CD4-positive, alpha-beta T cell (primary cell): ENCODE measurements at places on chromosomes 11 and 22. TPM values are rescaled to one million over a fixed set of nuclear protein-coding genes. Genes with fewer than 3 reads are reported as not detected.

DCHS1 gene
- 9.7 TPM for total RNA-seq

DNA sequence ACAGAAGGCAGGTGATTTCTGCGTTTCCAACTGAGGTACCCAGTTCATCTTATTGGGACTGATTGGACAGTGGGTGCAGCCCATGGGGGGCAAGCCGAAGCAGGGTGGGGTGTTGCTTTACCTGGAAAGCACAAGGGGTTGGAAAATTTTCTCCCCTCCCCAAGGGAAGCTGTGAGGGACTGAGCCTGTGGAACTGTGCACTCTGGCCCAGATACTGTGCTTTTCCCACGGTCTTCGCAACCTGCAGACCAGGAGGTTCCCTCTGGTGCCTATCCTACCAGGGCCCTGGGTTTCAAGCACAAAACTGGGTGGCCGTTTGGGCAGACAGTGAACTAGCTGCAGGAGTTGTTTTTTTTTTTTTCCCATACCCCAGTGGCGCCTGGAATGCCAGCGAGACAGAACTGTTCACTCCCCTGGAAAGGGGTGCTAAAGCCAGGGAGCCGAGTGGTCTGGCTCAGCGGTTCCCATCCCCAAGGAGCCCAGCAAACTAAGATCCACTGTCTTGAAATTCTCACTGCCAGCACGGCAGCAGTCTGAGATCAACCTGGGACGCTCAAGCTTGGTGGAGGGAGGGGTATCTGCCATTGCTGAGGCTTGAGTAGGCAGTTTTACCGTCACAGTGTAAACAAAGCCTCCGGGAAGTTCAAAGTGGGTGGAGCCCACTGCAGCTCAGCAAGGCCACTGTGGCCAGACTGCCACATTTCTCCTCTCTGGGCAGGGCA, 97.2 kb downstream of the JRKL start:
- H3K4me1 ChIP-seq = no peaks in the 10 kb centered on the region
- no peak overlapping the region for H3K4me3 ChIP-seq
- H3K27ac ChIP-seq = no peak overlapping the region
- no peaks in the 10 kb centered on the region for H3K36me3 ChIP-seq
- peaks cover 7% of the 10 kb centered on the region for H3K27me3 ChIP-seq

PNPLA5 gene
- not detected for total RNA-seq

GRCh38 chr11:3855808-3856491, 486 bp downstream of the STIM1 start:
- peaks cover 69% of the 10 kb centered on the region for H3K4me1 ChIP-seq
- no peaks in the 10 kb centered on the region for H3K27me3 ChIP-seq
- H3K27ac ChIP-seq = peak overlapping the region; percentile 71
- DNase-seq = peak; percentile 55
- no peaks in the 10 kb centered on the region for H3K36me3 ChIP-seq
- peak overlapping the region; percentile 95 for H3K4me3 ChIP-seq

DNA sequence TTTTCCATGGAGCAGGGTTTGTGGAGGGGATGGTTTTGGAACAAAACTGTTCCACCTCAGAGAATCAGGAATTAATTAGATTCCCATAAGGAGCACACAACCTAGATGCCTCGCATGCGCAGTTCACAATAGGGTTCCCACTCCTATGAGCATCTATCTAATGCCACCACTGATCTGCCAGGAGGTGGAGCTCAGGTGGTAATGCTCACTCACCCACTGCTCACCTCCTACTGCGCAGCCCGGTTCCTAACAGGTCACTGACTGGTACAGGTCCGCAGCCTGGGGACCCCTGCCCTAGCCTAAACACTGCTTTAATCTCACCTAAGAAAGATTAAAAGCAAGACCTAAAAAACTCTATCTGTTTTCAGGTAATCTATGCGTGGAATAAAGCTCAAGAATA, 553.0 kb downstream of the JRKL start:
- H3K27me3 ChIP-seq = no peaks in the 10 kb centered on the region
- DNase-seq = no peak
- no peak overlapping the region for H3K27ac ChIP-seq
- H3K36me3 ChIP-seq = no peaks in the 10 kb centered on the region

- no peaks in the 10 kb centered on the region for H3K27me3 ChIP-seq
- H3K4me1 ChIP-seq = no peaks in the 10 kb centered on the region
- no peak for DNase-seq
- no peak overlapping the region for H3K4me3 ChIP-seq
- no peaks in the 10 kb centered on the region for H3K36me3 ChIP-seq
These were observed 55.9 kb downstream of the SHISAL1 start for GRCh38 chr22:44256556-44257485.

MTCH2 gene
- 12.7 TPM for total RNA-seq

FAM76B gene
- 95.1 TPM for total RNA-seq

- H3K36me3 ChIP-seq = peaks cover 44% of the 10 kb centered on the region
- H3K4me1 ChIP-seq = peaks cover 5% of the 10 kb centered on the region
- H3K27ac ChIP-seq = no peak overlapping the region
These were observed 10.4 kb upstream of the SREBF2 start for GRCh38 chr22:41822317-41823057.

- H3K27ac ChIP-seq = no peak overlapping the region
- no peak overlapping the region for H3K4me3 ChIP-seq
- no peak for DNase-seq
- H3K27me3 ChIP-seq = peaks cover 65% of the 10 kb centered on the region
These were observed 936 bp downstream of the CECR2 start for GRCh38 chr22:17370026-17370765.

IFITM2 gene
- 364 TPM for total RNA-seq

DNA sequence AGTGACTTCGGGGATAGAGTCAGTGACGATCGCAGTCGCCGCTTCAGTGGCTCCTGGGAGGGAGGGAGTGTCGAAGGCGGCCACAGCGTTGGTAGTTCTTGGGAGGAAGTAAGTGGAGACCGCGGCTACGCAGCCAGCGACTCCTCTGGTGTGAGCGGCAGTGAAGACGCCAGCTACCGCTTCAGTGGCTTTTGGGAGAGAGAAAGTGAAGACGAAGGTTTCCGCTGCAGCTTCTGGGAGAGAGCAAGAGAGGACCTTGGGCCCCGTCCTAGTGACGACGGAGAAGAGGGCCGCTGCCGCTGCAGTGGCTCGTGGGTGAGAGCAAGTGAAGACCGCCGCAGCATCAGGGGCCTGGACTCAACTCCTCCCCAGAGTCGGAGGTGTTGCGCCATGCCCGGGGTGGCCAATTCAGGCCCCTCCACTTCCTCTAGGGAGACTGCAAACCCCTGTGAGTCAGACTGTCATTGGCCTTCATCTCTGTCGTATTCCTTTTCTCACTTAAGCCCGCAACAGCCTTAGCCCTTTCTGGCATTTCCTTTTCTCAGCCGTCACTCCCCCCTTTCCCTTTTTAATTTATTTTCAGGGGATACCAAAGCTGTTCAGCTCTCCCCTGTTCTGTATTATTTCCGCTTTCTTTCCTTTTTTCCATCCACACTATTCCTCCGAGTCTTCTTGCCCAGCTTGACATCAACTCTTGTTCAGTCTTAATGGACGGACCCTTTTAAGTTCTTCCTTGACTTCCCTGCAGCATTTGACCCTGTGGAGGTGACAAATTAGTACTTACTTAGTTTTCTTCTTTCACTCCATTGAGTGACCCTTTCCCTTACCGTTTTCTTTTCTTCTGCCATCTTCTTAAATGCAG, 1.0 kb downstream of the ANKRD42 start:
- peaks cover 26% of the 10 kb centered on the region for H3K4me1 ChIP-seq
- peak; percentile 56 for DNase-seq
- H3K27ac ChIP-seq = peak overlapping the region; percentile 97
- H3K27me3 ChIP-seq = no peaks in the 10 kb centered on the region
- peaks cover 24% of the 10 kb centered on the region for H3K36me3 ChIP-seq

DNA sequence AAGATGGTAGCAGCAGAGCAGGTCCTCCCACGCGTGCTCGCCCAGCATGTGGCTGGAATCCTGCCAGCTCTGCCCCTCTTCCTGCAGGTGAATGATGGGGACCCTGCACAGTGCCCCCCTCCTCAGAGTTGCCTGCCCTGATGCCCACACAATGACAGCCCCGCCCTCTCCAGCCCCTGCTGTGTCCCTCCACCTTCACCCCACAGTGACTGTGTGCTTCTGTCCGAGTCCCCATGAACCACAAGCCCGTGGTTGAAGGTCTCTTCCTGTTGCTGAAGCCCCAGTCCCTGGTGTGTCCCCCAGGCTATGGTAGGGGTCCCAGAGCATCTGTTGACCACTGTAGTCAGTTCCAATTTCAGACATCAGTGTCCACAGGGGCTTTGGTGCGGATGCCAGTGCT, 71.0 kb downstream of the BRD1 start:
- H3K4me1 ChIP-seq = peaks cover 10% of the 10 kb centered on the region
- DNase-seq = no peak
- no peak overlapping the region for H3K4me3 ChIP-seq
- no peak overlapping the region for H3K27ac ChIP-seq

PANX3 gene
- total RNA-seq = not detected

MUC15 gene
- not detected for total RNA-seq

DNA sequence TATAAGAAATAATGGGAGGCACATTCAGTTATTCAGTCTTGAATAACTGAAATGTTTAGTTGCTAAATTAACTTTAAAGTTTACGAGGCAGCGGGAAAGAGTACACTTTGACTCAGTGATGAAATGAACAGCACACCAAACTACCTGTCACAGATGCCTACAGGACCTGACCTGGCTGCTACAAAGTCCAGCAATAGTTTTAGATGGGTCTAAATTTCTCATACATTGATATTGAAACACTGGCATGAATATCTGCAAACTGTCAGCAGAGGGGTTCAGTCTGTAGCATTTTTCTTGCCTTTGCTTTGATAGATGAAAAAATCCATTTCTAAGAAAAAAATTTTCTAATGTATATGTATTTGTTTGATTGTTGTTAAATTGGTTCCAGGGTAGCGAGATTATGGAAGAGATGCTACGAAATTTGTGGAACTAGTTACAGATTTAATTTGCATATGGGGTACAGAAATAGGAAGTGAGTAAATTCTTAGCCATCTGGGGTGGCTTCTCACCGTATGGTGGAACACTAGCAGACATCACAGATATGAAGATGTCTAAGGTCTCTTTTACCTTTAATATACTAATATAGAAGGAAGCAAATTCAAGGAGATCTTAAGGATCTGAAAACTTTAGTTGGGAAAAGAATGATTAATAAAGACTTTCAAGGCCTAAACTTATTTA, 20.8 kb upstream of the GAB2 start:
- H3K4me1 ChIP-seq = no peaks in the 10 kb centered on the region
- H3K27me3 ChIP-seq = no peaks in the 10 kb centered on the region
- DNase-seq = no peak

NXPE2 gene
- not detected for total RNA-seq

DNA sequence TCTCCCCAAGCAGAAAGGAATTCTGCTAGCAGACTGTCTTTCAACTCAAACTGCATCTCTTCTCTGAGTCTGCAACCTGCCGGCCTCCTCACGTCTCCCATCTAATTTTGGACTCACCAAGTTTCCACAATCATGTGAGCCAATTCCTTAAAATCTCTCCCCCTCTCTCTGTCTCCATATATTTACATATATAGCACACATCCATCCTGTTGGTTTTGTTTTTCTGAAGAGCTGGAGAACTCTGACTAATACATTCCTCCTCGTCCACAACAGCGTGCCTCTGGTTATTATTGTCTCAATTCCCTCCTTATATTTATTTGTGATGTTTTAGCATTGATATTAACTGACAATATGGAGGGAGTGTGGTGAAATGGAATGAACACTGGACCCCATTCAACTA, 29.6 kb upstream of the FJX1 start:
- H3K27ac ChIP-seq = no peak overlapping the region
- no peaks in the 10 kb centered on the region for H3K36me3 ChIP-seq
- no peak overlapping the region for H3K4me3 ChIP-seq
- no peak for DNase-seq

DNA sequence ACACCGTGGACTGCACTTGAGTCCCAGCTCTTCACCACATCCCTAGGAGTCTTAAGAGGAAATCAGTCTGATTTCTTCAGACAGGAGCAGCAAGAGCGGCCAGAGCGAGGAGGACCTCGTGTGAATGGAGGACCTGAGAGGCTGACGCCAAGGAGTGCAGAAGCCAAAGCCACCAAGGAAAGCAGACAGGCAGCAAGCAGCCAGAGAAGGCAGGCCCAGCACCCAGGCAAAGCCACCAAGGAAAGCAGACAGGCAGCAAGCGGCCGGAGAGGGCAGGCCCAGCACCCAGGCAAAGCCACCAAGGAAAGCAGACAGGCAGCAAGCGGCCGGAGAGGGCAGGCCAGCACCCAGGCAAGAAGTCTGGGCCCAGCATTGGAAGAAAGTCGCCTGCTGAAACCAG, 11.8 kb downstream of the CYB561A3 start:
- H3K4me3 ChIP-seq = no peak overlapping the region
- H3K36me3 ChIP-seq = peaks cover 59% of the 10 kb centered on the region
- no peak overlapping the region for H3K27ac ChIP-seq
- no peaks in the 10 kb centered on the region for H3K27me3 ChIP-seq
- DNase-seq = no peak
- no peaks in the 10 kb centered on the region for H3K4me1 ChIP-seq

LMO1 gene
- total RNA-seq = not detected

GRCh38 chr11:35968386-35969088, 24.7 kb downstream of the LDLRAD3 start:
- H3K4me1 ChIP-seq = no peaks in the 10 kb centered on the region
- no peak overlapping the region for H3K4me3 ChIP-seq
- no peak for DNase-seq

GRCh38 chr22:41825376-41825775, 7.5 kb upstream of the SREBF2 start:
- no peak overlapping the region for H3K4me3 ChIP-seq
- peaks cover 8% of the 10 kb centered on the region for H3K4me1 ChIP-seq
- no peak overlapping the region for H3K27ac ChIP-seq
- DNase-seq = no peak
- H3K36me3 ChIP-seq = peaks cover 26% of the 10 kb centered on the region

GRCh38 chr11:117950301-117950700, 21.1 kb upstream of the TMPRSS13 start:
- peak overlapping the region; percentile 60 for H3K27ac ChIP-seq
- no peaks in the 10 kb centered on the region for H3K36me3 ChIP-seq
- H3K4me1 ChIP-seq = peaks cover 87% of the 10 kb centered on the region
- peak; percentile 85 for DNase-seq
- H3K27me3 ChIP-seq = no peaks in the 10 kb centered on the region

DNA sequence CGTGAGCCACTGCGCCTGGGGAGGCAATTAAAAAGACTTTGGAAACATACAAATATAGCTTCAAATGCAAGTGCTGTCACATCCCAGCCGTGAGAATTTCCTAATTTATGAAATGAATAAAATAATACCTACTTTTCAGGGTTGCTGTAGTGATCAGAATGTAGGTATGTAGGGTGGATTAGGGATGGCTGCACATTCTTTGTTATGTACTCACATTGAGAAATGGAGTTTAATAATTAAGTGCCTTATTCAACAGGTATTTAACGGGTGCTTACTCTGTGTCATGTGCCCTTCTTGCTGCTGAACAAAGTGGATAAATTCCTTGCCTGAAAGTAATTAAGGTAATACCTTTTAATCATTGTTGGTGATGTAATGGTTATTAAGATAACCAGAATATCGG, 37.0 kb downstream of the MMP7 start:
- H3K27me3 ChIP-seq = no peaks in the 10 kb centered on the region
- no peaks in the 10 kb centered on the region for H3K36me3 ChIP-seq
- DNase-seq = no peak
- no peak overlapping the region for H3K4me3 ChIP-seq
- H3K27ac ChIP-seq = no peak overlapping the region
- peaks cover 3% of the 10 kb centered on the region for H3K4me1 ChIP-seq

- peaks cover 3% of the 10 kb centered on the region for H3K4me1 ChIP-seq
- H3K4me3 ChIP-seq = no peak overlapping the region
- H3K27me3 ChIP-seq = no peaks in the 10 kb centered on the region
- H3K27ac ChIP-seq = no peak overlapping the region
These were observed 43.3 kb downstream of the ARRB1 start for GRCh38 chr11:75308116-75308515.

GRCh38 chr11:134656861-134657540, 245.0 kb upstream of the B3GAT1 start:
- no peak for DNase-seq
- H3K27me3 ChIP-seq = peaks cover 24% of the 10 kb centered on the region
- H3K4me1 ChIP-seq = no peaks in the 10 kb centered on the region
- no peak overlapping the region for H3K4me3 ChIP-seq
